ENCODE measurements at places on chromosomes 11 and 22.

DNA sequence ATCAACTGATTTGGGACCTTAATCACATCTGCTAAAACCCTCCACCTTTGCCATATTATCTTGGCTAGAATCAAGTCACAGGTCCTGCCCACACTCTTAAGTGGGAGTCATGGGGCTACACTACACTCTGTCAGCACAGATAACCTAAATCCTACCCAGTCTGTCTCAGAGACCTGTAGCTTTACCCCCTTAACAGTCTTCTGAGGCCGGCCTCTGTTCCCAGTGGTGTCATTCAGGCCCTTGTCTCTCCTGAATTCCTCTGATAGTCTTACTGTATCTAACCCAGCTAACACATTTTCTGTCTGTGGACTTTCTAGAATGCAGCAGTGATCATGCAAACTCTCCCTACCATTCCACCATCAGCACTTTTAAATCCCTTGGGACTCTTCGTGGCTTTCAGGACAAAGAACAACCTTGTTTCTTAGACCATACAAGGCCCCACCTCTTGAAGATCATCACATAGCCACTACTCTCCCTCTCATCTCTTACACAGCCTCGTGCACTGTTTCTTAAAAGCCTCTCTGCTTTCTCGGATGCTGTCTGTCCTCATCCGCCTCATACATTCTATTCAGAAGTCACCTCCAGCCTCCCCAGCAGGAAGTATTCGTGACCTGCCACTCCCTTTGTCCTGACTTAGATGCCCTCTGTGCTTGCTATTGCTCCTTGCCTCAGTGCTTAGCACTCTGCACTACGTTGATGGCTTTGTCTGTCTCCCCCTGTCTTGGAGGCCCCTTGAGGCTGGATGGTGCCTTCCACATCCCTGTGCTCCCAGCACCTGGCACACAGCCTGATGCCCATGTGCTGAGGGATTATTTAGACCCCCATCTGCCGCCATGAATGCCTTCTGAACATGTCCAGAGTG is 57.9 kb downstream of the PANX1 start:
- DNase-seq, result no peak

DNA sequence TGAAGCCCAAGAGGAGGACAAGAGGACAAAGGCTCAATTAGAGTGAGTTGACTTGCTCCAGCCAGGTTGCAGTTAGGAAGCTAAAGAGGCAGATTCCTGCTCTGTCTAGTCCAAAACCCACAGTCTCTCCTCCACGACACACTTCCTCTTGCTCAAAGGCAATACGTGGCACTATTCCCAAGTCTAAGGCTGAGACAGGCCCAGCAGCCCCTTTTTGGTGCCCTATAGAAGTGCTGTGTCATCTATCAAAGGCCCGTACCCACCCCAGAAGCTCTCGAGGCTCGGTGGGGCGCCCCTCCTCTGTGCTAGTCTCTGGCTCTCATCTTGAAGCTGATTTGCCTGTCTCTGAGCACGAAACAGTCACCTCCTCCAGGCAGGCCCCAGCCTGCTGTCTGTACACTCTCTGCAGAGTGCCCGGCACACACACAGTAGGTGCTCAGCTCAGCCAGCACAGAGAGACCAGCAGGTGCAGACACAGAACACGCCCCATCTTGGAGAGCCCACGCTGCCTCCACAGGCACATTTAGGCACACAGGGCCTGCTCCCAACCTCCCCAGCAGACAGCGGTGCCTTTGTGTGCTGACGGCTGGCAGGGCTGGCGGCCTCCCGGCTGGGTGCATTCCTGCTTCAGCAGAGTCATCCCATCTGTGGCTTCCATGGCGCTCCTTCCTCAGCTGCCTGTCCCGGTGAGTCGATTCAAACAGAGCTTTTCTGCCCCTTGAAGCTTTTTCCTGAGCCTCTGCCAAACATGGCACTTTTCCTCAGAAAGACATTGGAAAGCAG is 52.8 kb downstream of the MYH9 start:
- DNase-seq, result no peak

DNA sequence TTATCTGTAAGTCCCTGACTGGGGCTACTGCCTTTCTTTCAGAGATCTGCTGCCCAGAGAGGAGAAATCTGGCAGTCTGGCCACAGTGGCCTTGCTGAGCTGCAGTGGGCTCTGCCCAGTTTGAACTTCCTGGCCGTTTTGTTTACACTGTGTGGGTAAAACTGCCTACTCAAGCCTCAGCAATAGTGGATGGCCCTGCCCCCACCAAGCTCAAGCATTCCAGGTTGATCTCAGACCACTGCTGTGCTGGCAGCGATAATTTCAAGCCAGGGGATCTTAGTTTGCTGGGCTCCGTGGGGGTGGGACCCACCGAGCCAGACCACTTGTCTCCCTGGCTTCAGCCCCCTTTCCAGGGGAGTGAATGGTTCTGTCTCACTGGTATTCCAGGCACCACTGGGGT is 117.5 kb downstream of the TRPC6 start:
- peak; percentile 11 for DNase-seq

- DNase-seq, result no peak
Measured at GRCh38 chr11:27710536-27710935, 10.3 kb upstream of the BDNF start.

GRCh38 chr11:898540-899190 is 11.9 kb downstream of the CHID1 start:
- DNase-seq, result no peak

- DNase-seq, result peak; percentile 22
Measured at GRCh38 chr22:41092847-41093411, 537 bp downstream of the EP300 start.

GRCh38 chr11:113263458-113264259 is 50.7 kb upstream of the TTC12 start:
- DNase-seq, result no peak

DNA sequence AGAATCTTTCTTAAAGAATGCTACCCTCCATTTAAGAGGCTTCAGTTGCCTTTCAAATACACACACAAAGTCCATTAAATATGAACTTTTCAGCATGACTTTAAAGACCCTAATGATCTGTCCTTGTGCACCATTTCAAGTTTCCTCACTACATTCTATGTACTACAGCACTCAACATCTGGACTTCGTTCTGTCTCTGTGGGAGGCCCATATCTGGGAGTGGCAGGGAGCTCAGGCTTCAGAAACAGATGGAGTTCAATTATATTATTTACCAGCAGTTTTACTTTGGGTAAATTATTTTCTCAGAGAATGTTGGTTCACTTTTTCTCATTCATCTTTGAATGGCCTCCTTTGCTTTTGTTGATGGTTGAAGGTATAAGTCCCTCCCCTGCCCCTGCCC is 67.4 kb downstream of the ANO3 start:
- DNase-seq, result no peak

- no peak for DNase-seq
Measured at GRCh38 chr11:88623531-88623930, 286.0 kb upstream of the CTSC start.

DNA sequence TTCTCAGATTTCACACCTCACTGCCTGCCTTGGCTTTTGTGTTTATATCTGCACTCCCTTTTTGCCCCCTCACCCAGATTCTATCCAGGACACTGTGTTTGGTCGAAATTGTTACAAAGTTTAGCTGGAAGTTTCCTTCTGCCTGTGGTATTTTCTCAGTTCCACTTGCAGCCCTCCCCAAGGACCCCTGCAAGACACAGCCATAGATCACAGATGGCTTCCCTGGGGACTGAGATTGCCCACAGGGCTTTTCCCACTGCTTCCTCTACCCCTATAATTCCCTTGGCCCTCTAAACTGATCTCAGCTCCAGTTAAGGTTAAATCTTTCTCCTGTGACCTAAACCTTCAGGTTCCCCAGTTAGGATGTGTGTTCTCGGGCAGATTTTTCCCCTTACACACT is 146.1 kb upstream of the C11orf87 start:
- no peak for DNase-seq

DNA sequence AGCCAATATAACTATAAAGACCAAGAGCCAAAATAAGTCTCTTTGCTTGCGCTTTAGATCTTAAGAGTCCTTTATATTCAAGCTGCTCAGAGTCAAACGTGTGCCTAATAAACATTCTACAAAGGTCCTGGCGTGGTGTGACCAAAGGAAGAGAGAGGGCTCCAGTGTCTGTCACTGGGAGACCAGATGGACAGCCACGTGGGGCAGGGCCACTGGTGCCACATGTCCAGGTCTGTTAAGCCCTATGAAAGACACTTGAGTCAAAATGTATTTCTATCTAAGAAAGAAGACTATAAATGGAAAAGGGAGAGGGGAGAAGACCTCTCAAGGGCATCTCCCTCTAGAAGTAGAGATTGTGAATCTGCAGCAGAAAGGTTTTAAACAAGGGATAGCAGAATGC is 32.2 kb upstream of the EHF start:
- DNase-seq, result no peak

DNA sequence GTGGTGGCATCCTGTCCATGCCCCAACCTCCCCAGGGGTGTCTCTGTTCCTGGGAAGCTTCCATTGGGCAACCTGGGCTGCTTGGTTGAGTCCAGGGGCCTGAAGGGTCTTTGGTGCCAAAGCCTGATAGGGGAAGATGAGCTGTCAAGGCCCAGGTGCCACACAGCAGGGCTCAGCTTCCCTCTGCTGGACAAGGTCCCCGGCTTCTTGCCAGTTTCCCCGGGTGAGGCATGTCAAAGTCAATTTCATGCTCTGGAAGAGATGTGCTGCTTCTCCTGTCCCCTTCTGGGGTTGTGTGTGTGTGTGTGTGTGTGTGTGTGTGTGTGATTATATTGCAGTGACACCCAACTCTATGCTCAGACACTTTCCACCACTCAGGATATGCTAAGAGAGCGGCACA is 26.9 kb downstream of the TP53I11 start:
- no peak for DNase-seq

- no peak for DNase-seq
Measured at GRCh38 chr11:26087120-26087935, 244.6 kb upstream of the ANO3 start.

GRCh38 chr11:13105237-13105844 is 96.2 kb downstream of the RASSF10 start:
- peak; percentile 99 for DNase-seq

GRCh38 chr11:74012074-74012809 is 3.4 kb upstream of the UCP3 start:
- no peak for DNase-seq

GRCh38 chr11:76152741-76153570 is 53.3 kb downstream of the WNT11 start:
- DNase-seq, result no peak

DNA sequence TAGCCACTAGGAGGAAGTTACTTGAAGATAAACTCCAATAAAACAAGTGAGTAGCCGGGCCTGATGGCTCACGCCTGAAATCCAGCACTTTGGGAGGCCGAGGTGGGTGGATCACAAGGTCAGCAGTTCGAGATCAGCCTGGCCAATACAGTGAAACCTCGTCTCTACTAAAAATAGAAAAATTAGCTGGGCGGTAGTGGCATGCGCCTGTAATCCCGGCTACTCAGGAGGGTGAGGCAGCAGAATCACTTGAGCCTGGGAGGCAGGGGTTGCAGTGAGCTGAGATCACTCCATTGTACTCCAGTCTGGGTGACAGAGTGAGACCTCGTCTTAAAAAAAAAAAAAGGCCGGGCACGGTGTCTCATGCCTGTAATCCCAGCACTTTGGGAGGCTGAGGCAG is 34.0 kb upstream of the CLPB start:
- no peak for DNase-seq

DNA sequence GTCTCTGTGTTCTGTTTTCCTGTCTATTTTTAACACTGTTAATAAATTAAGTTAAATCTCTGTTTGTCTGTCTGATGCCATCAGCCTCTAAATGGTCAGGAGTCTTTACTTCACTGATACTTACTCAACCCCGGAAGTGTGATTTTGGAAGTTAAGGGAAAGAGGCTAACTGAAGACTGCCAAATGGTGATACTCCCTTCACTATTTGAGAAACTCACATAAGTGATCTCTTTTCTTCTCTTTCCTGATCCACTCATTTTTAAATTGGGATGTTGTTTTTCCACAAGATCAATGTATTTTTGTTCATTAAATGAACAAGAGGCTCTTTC is 389 bp upstream of the CASP12 start:
- DNase-seq, result no peak

DNA sequence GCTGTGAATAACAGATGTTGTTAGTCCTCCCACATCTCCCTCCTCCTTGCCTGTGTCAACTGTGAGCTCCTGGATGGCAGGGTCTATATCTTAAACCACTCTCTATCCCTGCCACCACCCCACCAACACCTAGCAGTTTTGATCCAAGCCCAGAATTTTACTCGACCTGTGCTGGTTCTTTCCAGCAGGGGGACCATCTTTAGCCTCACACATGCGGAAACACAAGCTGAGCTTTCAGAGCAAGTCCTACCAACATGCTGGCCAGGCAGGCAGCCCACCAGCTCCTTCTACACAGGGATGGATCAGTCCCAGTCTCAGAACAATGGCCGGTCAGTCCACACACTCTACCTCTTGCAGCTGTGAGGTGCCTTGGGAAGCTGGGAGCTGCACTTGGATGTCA is 231.5 kb downstream of the NXPE2 start:
- DNase-seq, result no peak

DNA sequence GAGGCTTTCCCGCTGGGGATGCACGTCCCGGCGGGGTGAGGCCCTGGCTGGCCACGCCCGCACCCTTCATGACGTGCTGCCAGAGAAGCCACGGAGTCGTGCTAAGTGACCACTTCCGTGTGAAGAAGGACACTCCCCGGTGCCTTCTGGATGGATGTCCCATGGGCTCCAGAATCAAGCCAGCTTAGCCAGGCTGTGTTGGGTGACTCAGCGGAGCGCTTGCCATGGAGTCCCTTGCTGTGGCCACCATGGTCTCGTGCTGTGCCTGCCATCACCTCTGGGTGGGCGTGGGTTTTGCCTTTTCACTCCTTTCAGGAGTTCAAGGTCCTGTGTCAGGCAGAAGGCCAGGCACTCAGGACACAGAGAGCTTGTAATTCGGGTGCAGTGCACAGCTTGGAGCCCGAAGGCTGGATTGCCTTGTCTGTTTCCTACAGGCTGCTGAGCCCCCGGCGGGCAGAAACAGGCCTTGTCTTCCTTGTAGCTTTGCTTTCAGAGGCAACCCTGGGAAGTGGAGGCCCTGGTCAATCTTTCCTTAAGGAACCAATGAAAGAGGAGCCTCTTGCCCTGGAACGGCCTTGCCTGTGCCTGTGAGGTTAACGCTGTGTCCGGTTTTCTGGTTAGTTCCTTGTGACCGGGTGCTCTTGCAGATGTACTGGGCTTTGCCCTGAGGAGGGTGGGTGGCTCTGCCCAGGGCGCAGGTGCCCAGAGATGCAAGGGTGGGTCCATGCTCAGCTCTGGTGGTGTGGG is 268.6 kb downstream of the TBC1D22A start:
- no peak for DNase-seq

DNA sequence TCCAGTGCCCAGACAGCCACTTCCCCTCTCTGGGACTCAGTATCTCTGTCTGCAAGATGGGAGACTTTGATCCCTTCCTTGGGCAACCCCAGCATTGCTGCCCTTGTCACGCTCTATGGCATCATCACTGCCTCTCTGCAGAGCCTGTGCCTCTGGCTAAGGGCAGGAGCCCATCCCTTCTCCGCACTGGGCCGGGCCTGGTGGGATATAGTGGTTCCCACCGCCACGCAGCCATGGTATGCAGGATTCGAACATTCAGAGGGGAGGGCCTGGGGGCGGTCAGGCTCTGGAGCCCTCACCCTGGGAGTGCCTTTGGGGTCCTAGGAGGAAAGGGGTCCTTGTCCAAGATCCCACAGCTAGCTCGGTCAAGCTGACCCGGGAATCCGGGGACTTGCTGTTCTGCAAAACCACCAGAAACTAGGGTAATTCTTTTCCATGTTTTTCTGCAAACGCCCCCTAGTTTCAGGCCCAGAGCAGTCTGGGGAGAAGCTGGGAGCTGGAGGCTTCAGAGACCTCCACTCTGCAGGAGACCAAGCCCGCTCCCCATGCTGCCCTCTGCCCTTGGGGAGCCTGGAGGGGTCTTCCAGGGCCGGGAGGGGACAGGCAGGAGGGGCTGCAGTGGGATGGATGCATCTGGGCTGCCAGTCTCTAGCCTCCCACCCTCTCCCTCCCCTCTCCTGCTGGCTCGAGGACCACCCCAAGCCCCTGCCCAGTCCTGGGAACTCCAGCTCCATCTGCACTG is 24.4 kb upstream of the CBX7 start:
- DNase-seq, result no peak
